Body of pancreas (tissue), 4 donors: ENCODE measurements at places on chromosomes 4 and X. TPM values are rescaled to one million over a fixed set of nuclear protein-coding genes. Genes with fewer than 3 reads are reported as not detected.

GRCh38 chrX:131816551-131817136 lies 206.5 kb upstream of the STK26 start:
- H3K4me1 ChIP-seq = no peaks in the 10 kb centered on the region
- no peaks in the 10 kb centered on the region for H3K36me3 ChIP-seq
- H3K27me3 ChIP-seq = no peaks in the 10 kb centered on the region
- peak; percentile 88 for DNase-seq

- no peaks in the 10 kb centered on the region for H3K27me3 ChIP-seq
- no peak for DNase-seq
- H3K36me3 ChIP-seq = no peaks in the 10 kb centered on the region
- H3K27ac ChIP-seq = no peak overlapping the region
- no peaks in the 10 kb centered on the region for H3K4me1 ChIP-seq
Observed at GRCh38 chr4:188132232-188132631, 7.0 kb upstream of the TRIML1 start.

GRCh38 chr4:124499261-124499660 lies 213.3 kb downstream of the ANKRD50 start:
- no peak for DNase-seq
- H3K27me3 ChIP-seq = no peaks in the 10 kb centered on the region
- H3K27ac ChIP-seq = no peak overlapping the region
- H3K4me3 ChIP-seq = no peak overlapping the region
- no peaks in the 10 kb centered on the region for H3K4me1 ChIP-seq

- no peak overlapping the region for H3K4me3 ChIP-seq
- peaks cover 19% of the 10 kb centered on the region for H3K4me1 ChIP-seq
- DNase-seq = no peak
- no peaks in the 10 kb centered on the region for H3K27me3 ChIP-seq
Observed at GRCh38 chrX:150872773-150873336, 25.6 kb downstream of the CD99L2 start.

- DNase-seq = no peak
- H3K4me3 ChIP-seq = no peak overlapping the region
- H3K27me3 ChIP-seq = no peaks in the 10 kb centered on the region
- H3K27ac ChIP-seq = no peak overlapping the region
Observed at GRCh38 chrX:96889726-96890125, 6.0 kb downstream of the RPA4 start.

DNA sequence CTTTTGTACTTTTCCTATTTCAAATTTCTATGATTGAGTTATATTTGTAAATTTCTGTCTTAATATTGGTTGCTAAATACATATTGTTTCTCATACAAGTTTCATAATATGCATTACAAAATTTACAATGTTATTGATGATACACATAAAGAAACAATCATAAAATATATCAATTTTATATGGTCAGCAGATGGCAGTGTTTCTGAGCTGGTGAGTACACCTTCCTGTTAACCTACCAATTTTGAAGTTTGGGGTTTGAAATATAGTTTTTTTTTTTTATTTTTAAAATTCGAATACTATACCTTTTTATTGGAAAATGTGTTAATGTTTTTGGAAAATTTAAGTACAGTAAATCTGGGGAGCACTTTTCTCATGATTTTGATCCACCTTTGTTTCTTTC lies 1953.1 kb upstream of the ADGRL3 start:
- H3K27me3 ChIP-seq = no peaks in the 10 kb centered on the region
- H3K4me3 ChIP-seq = no peak overlapping the region
- DNase-seq = no peak
- no peaks in the 10 kb centered on the region for H3K36me3 ChIP-seq
- no peaks in the 10 kb centered on the region for H3K4me1 ChIP-seq
- H3K27ac ChIP-seq = no peak overlapping the region

Gene HGFAC
- total RNA-seq = not detected
